ENCODE measurements at places on chromosomes 6 and 20.

- no peak for DNase-seq
Measured at GRCh38 chr20:3328501-3328900, 79.0 kb downstream of the DNAAF9 start.

DNA sequence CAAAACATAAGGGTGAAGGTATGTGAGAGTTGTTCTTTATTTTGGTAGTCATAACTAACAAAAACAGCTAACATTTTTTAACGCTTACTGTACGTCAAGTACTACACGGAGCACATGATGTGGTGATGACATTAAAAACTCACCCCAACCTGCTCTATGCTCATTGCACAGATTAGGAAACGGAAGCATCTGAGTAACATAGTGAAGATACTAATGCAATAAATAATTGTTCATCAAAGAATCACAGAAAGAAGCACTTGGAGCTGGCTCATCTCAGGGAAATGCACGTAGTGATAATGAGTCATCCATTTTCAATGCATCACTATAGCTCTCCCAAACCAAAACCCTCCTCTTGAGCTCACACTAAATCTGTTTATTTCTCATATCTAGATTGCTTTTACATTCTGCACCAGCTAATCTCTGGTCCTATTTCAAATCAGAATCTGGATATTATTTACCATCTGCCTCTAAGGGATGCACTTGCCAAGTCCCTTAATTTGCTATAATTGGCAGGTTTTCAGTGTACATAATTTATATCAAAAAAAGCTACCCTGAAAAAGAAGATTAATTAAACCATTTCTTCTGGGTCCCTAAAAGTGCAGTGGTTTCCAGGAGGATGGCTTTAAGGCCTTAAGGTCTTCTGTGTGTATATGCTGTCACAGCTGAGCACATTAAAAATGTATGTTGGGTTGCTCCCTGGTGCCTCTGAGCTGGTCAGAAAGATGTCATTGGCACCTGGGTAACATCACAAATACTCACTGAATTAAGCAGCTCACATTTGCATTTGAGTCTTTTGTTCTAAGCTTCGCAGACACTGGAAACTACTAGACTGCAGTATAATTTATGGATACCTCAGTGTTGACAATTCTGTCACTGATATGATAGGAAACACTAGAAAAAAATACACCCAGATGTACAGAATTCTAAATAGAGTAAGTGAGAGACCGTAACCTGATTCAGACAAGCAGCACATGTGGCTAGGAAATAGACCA lies 677.4 kb upstream of the CITED2 start:
- no peak for DNase-seq

GRCh38 chr6:109695468-109695867 lies 4.4 kb downstream of the FIG4 start:
- no peak for DNase-seq

DNA sequence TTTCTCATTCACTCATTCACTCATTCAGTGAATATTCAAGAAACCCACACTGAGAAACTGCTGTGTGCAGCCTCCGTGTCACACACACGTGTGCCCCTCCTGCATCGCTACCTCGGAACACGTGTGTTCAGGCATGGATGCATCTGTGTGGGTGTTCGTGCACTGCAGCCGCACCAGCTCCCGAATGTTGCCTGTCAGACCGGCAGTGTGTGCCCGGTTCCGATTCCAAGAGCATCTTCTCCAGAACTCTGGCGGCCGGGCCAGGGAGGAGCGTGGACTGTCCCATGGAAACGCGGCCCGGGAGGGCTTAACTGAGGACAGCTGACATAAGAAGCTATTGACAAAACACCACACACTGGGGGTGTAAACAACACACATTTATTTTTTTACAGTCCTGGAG lies 216.0 kb downstream of the DLL1 start:
- DNase-seq: no peak

GRCh38 chr6:40520678-40521077 lies 66.5 kb downstream of the LRFN2 start:
- no peak for DNase-seq

DNA sequence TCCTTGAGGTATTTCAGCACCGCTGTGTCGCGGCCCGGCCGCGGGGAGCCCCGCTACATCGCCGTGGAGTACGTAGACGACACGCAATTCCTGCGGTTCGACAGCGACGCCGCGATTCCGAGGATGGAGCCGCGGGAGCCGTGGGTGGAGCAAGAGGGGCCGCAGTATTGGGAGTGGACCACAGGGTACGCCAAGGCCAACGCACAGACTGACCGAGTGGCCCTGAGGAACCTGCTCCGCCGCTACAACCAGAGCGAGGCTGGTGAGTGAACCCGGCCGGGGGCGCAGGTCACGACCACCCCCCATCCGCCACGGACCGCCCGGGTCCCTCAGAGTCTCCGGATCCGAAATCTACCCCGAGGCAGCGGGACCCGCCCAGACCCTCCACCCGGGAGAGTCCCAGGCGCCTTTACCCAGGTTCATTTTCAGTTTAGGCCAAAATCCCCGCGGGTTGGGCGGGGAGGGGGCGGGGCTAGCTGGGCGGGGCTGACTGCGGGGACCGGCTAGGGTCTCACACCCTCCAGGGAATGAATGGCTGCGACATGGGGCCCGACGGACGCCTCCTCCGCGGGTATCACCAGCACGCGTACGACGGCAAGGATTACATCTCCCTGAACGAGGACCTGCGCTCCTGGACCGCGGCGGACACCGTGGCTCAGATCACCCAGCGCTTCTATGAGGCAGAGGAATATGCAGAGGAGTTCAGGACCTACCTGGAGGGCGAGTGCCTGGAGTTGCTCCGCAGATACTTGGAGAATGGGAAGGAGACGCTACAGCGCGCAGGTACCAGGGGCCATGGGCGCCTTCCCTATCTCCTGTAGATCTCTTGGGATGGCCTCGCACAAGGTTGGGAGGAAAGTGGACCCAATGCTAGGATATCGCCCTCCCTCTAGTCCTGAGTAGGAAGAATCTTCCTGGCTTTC lies 693 bp downstream of the HLA-F start:
- DNase-seq: no peak

GRCh38 chr6:121297694-121298093 lies 36.6 kb downstream of the TBC1D32 start:
- DNase-seq: peak; percentile 76

- no peak for DNase-seq
Measured at GRCh38 chr6:28758046-28758817, 165.6 kb downstream of the TRIM27 start.

GRCh38 chr6:138467901-138468300 lies 31.4 kb downstream of the NHSL1 start:
- no peak for DNase-seq

GRCh38 chr20:23084845-23085365 lies 1.2 kb downstream of the CD93 start:
- no peak for DNase-seq

GRCh38 chr6:79650950-79651349 lies 19.8 kb downstream of the SH3BGRL2 start:
- DNase-seq: no peak

- no peak for DNase-seq
Measured at GRCh38 chr6:144294016-144294415, 8.9 kb downstream of the UTRN start.

- DNase-seq: no peak
Measured at GRCh38 chr6:18211338-18211737, 53.0 kb downstream of the DEK start.
